BJ (cell line): ENCODE measurements at places on chromosomes 12 and 14. TPM values are rescaled to one million over a fixed set of nuclear protein-coding genes. Genes with fewer than 3 reads are reported as not detected.

GRCh38 chr12:65155784-65156183, 13.6 kb upstream of the LEMD3 start:
- DNase-seq: no peak

DNA sequence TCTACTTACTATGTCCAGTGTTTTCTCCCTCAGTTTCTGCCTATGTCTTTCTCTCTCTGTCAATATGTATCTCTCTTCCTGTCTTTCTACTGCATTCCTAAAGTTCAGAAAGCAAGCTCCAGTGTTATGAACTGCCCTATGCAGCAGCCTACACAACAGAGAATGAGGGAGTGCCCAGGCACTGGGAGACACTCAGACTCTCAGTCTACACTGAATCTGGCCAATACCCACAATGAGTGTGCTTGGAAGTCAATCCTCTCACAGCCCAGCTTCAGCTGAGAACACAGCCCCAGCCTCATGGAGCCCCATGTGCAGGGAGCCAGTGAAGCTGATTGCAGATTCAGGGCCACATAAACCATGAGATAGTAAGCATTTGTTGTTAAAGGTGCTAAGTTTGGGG, 128.7 kb downstream of the ALG10 start:
- no peak for DNase-seq

GRCh38 chr12:33795536-33795935, 226.8 kb upstream of the ALG10 start:
- DNase-seq: no peak

- DNase-seq: peak; percentile 83
These were observed 203.2 kb downstream of the ZFP36L1 start for GRCh38 chr14:68589447-68590200.

LHX5 gene
- polyA plus RNA-seq: not detected in 2 replicates

DNA sequence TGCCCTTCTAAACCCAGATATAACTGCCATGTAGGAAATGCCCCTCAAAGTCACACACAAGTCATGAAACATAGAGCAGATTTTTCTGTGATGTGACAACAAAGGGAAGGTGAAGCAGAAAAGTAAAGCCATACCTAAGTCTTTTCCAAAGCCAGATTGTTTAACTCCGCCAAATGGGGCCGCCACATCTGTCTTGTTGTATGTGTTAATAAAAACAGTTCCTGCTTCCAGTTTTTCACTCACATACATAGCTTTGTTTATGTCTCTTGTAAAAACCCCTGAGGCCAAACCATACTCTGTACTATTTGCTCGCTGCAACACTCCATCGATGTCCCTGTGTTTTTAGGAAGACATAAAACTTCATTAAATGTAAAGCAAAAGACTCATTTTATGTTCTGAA, 40.3 kb downstream of the NOPCHAP1 start:
- no peak for DNase-seq

IL31 gene
- polyA plus RNA-seq: not detected in 2 replicates

GRCh38 chr12:124107351-124107750, 134.3 kb downstream of the ZNF664 start:
- no peak for DNase-seq

DNA sequence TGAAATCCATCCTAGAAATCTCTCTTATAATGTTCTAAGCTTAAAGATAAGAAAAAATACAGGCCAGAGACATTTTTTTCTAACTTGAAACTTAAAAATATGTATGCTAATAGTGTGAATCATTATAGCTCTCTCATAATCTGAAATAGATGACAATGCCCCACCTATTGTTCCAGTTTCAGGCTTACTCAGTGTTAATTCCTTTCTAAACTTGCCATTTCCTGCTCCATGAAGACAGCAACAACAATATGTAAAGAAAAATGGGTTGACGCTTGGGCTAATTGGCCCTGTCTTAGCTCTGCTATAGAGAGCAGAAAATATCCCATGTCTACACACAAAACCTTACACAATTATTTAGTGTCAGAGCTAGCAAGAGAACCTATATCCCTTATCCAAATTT, 37.1 kb downstream of the LMO3 start:
- no peak for DNase-seq

- no peak for DNase-seq
These were observed 4.8 kb downstream of the YBX3 start for GRCh38 chr12:10718279-10718821.

MYF6 gene
- polyA plus RNA-seq: 0.06 TPM in 1 of 2 replicates, not detected in the other

HOXC11 gene
- polyA plus RNA-seq: 3.2 and 4.9 TPM in 2 replicates

TMCC3 gene
- not detected in 2 replicates for polyA plus RNA-seq

RNASE3 gene
- not detected in 2 replicates for polyA plus RNA-seq

- no peak for DNase-seq
These were observed 1.6 kb upstream of the PPP4R4 start for GRCh38 chr14:94172545-94172944.

PNP gene
- polyA plus RNA-seq: 18.4 and 21.4 TPM in 2 replicates

DNA sequence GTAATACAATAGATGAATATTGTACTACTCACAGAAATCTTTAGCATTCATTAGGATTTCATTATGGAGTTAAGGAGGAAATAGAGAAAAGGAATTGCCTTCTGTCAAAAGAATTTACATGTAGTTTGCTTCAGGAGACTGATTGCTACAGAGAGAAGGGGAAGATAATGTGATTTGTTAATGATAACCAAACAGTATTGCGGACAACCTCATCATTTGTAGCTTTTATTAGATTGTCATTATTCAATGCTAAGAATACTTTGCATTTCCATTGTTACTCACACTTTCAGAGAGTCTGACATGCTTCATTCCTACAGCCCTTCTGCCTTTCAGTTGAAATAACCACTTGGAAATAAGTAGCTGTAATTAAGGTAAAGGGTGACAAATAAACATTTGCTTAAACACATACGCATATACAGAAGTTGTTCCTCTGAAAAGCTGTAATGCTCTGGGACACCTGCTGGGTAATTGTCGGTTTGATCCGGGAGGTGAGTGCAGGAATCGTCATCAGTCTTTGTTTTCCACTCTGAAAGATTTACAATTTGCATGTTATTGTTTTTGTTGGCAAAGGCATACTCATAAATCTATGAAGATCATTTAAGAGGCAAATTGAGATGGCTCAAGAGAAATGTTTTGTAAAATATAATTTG, 600.2 kb downstream of the TRHDE start:
- no peak for DNase-seq
